ENCODE measurements at places on chromosomes 12 and 14.

DNA sequence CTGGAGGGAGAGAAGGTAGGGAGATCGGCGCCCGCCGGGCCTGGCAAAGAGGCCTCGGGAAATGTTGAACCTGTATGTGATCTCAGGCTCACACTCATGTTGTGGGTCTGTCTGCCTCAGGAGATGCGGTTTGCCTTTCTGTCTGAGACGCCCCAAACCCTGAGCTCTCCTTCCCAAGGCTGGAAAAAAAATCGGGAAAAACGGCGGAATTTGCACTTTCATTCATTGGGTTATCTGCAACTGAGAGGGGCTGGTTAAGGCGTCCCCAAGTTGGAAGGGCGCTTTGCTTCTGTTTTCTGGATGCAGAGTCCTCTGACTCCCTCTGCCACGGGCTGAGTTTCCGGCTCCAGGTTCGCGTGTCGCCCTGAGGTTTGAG lies 5.0 kb upstream of the HOXC9 start:
- no peak for DNase-seq

GRCh38 chr14:102988054-102988453 lies 65.6 kb downstream of the AMN start:
- DNase-seq, result no peak

DNA sequence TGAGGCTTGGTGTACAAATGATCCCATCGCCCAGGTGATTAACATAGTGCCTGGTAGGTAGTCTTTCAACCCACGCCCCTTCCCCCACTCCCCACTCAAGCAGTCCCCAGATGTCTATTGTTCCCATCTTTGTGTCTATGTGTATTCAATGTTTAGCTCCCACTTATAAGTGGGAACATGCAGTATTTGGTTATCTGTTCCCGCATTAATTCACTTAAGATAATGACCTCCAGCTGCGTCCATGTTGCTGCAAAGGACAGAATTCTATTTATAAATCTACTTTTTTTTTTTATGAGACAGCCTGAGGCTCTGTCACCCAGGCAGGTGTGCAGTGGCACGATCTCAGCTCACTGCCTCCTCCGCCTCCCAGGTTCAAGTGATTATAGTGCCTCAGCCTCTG lies 15.7 kb downstream of the SPX start:
- no peak for DNase-seq

DNA sequence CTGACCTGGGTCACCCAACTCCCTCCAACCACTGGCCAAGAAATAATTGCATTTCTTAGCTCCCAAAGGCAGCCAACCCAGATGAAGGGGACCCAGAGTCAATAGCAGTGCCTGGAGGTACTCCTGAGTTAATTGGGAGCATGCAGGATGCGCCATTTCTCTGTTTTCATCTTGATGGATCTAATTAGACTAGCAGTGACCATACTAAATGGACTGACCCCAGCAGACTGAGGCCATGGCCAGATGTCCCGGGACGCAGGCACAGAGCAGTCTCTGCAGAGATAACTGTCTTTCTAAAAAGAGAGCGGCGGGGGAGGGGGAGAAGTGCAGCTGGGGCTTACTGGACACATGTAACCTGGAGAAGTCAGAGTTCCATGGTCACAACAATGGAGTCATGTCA lies 53.2 kb upstream of the CMKLR1 start:
- DNase-seq, result no peak

DNA sequence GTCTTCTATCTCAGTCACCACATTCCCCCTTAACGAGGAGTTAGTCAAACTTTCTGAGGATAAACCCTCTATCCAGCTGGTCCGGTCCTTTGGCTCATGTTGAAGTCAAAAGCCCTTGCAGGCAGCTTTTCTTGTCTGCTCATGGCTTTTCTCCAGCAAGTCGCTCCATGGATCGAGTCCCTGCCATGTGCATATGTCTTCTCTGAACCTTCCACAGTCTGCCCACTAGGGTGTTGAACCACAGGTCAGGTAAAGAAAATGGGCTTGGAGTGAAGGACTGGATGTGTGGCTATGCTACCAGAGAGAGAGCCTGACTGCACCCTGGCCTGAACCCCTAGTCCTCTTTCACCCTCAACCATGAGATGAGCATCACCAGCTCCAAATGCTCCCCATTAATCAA lies 22.8 kb downstream of the C14orf132 start:
- DNase-seq, result no peak

DNA sequence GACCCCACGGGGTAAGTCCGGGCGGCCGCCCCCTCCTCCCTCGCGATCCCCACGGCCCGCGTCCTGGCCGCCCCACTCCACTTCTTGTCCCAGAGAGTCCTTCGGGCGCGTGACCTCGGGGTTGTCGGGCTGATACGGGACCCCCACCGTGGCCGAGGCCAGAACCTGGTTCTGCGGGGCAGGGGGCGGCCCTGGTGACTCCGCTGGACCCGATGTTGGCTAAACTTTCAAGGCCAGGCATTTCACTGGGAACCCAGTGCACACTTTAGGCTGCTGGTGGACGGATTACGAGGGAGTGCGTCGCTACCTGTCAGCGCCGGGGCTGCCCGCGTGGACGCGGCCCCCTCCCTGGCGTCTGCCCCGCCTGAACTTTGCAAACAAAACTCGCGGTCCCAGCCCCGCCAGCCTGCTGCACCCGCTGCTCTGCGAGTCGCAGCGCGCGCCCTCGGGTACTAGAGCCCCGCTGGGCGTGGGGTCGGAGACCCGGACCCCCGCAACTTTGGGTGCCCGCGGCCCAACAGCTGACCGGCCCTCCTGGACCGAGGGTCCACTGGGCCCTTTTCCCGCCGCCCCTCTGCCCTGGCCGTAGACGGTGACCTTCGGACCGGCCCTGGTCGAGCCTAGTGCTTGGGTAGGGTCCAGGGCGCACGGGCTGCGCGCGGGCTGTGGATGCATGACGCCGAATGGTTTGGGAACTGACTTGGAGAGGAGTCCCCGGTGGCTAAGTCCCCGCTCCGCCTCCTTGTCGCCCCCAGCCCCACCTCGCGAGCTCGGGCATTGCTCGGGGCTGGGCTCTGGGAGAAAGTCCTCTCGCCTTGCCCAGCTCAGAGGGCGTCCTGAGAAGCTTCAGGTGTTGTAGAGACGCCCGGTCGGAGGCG lies 624 bp downstream of the RIN3 start:
- DNase-seq, result no peak

DNA sequence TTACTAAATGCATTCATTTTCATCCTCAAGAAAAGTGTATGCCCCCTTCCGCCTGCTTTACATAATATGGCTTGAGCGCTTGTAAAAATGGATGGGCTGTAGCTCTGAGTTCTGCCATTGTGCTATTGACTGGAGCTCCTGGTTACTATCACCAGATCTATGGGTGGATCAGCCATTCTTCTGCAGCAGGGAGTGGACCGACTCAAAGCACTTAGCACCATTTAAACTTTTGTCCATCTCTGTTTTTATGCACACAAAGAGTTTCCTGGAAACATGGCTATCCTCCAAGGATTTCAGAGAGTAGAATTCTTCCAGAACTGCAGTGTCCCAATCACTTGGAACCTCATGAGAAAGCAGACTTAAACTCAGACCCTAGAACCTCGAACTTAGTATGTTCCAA lies 4.5 kb upstream of the NUMB start:
- DNase-seq, result no peak

GRCh38 chr12:103755425-103755824 lies 85.6 kb downstream of the NT5DC3 start:
- no peak for DNase-seq
